ENCODE measurements at places on chromosomes 7 and 10. TPM values are rescaled to one million over a fixed set of nuclear protein-coding genes. Genes with fewer than 3 reads are reported as not detected.
A peak's percentile ranks its signal among the peaks of the same experiment; 100 is the strongest.

The FBXO24 gene
- 1.2 TPM for total RNA-seq

The ITPRID1 gene
- total RNA-seq: not detected

The CACNB2 gene
- 3.4 TPM for total RNA-seq

DNA sequence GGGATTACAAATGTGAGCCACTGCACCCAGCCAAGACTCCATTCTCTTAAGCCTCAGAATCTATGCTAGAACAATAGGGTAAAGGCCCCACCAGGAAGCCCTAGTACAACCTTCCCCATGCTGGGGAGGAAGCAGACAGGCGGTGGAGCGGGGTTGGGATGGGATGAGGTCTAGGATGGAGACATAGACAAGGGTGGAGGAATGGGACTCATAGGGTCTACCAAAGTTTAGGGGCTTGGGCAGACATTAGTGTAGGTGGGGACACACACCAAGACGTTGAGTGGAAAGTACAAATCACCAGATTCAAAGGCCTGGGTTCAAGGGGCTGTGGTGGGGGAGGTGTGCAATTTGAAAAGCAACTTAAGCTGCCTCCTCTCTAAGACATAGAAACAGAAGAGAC, 19.3 kb downstream of the PRSS2 start:
- no peaks in the 10 kb centered on the region for H3K4me1 ChIP-seq
- H3K27me3 ChIP-seq: peaks cover 13% of the 10 kb centered on the region
- no peak overlapping the region for H3K4me3 ChIP-seq
- no peaks in the 10 kb centered on the region for H3K36me3 ChIP-seq

GRCh38 chr7:141511676-141512396, 39.4 kb upstream of the AGK start:
- H3K27ac ChIP-seq: no peak overlapping the region
- H3K4me1 ChIP-seq: peaks cover 5% of the 10 kb centered on the region
- H3K36me3 ChIP-seq: no peaks in the 10 kb centered on the region
- H3K4me3 ChIP-seq: peak overlapping the region; percentile 42

DNA sequence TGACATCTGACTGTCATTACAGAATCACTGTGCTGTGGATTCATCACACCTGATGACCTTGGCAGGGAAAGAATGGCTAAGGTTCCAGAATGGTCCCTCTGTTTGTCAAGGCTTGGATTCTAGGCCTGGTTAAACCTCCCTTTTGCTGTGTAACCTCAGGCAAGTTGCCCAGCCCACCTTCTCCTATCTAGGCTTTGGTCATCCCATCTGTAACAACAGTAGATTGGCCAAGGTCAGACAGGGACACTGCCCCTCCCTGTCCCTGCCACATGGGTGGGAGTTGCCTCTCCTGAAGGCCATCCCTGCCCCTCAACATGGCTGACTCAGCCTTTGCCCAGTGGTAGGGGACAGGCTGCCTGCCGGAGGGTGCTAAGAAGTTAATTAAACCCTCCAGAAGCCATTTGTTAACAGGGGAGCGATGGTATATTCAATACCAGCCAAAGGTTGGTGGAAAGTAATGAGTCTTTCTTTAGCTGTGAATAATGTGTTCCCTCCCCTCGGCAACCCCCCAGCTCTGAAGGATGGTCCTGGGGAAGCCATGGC, 149.8 kb upstream of the PCBD1 start:
- H3K4me1 ChIP-seq: peaks cover 17% of the 10 kb centered on the region
- no peak overlapping the region for H3K4me3 ChIP-seq
- DNase-seq: no peak
- H3K27me3 ChIP-seq: no peaks in the 10 kb centered on the region
- H3K27ac ChIP-seq: no peak overlapping the region

GRCh38 chr7:18846765-18847215, 270.6 kb downstream of the TWIST1 start:
- peaks cover 7% of the 10 kb centered on the region for H3K4me1 ChIP-seq
- H3K27me3 ChIP-seq: no peaks in the 10 kb centered on the region
- no peaks in the 10 kb centered on the region for H3K36me3 ChIP-seq
- H3K4me3 ChIP-seq: no peak overlapping the region

GRCh38 chr10:58513188-58514110, 777 bp downstream of the BICC1 start:
- peaks cover 91% of the 10 kb centered on the region for H3K27me3 ChIP-seq
- no peaks in the 10 kb centered on the region for H3K4me1 ChIP-seq
- H3K27ac ChIP-seq: no peak overlapping the region
- peak overlapping the region; percentile 88 for H3K4me3 ChIP-seq

DNA sequence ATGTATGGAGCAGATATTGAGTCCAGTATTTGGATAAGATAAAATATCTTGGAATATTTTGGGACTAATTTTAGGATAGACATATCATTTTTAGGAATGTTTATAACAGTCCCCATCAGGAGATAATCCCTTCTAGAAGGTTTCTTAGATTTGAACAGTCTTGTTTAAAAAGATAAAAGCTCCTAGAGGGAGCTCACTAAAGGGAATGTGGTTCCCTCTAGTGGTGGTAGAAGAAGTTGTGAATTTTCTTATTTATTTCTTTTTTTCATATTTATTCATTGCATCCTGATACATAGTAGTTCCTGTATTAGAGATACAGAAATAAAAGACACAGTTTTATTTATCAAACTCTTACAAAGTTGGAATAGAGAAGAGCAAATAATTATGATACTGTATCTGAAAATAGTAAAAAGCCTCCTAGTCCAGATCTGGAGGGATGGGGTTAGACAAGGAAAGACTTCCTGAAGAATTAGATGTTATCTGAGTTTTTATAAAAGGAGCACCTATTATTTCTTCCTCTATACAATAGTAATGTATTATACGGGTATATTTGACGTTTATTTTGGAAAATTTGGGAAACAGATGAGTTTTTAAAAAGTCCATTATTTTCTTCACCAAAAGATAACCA, 24.5 kb upstream of the KLF14 start:
- no peaks in the 10 kb centered on the region for H3K27me3 ChIP-seq
- H3K4me1 ChIP-seq: no peaks in the 10 kb centered on the region
- no peak overlapping the region for H3K27ac ChIP-seq
- no peaks in the 10 kb centered on the region for H3K36me3 ChIP-seq

GRCh38 chr7:80488406-80488805, 23.5 kb downstream of the GNAT3 start:
- no peaks in the 10 kb centered on the region for H3K27me3 ChIP-seq
- no peak overlapping the region for H3K4me3 ChIP-seq
- H3K27ac ChIP-seq: no peak overlapping the region

DNA sequence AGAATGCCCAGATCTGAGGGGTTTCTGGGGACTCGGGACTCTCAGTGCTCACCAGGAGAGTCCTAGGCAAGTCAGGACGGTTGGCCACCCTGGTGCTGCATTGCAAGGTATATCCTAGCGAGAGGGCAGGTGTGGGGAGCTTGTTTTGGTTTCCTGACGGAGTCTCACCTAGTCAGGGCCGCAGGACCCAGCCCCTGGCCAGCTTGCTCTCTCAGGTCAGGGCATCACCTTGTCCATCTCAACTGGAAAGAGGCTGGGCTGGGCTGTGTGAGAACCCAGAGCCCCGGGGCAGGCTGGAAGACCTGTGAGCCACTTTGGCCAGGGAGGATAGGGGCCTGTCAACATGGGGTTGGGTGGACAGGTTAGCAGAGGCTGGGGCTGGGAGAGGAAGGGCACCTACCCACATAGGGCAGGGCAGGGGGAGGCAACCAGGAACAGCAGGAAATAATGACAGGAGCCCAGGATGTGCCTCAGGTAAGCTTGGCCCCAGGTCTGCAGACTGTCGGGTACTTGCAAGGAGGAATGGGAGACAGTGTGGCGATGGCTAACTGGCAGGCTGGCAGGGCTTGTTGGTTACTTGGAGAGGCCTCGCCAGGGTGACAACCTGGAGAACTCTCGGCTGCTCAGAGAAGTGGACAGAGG, 31.5 kb downstream of the DNAJB12 start:
- H3K27ac ChIP-seq: no peak overlapping the region
- DNase-seq: no peak
- peaks cover 14% of the 10 kb centered on the region for H3K27me3 ChIP-seq
- peaks cover 26% of the 10 kb centered on the region for H3K4me1 ChIP-seq
- no peaks in the 10 kb centered on the region for H3K36me3 ChIP-seq
- H3K4me3 ChIP-seq: no peak overlapping the region

- H3K36me3 ChIP-seq: no peaks in the 10 kb centered on the region
- peak overlapping the region; percentile 94 for H3K27ac ChIP-seq
- H3K4me3 ChIP-seq: peak overlapping the region; percentile 39
- H3K4me1 ChIP-seq: peaks cover 66% of the 10 kb centered on the region
- H3K27me3 ChIP-seq: no peaks in the 10 kb centered on the region
- DNase-seq: peak; percentile 96
Observed at GRCh38 chr10:113309791-113310190, 243.1 kb upstream of the HABP2 start.

DNA sequence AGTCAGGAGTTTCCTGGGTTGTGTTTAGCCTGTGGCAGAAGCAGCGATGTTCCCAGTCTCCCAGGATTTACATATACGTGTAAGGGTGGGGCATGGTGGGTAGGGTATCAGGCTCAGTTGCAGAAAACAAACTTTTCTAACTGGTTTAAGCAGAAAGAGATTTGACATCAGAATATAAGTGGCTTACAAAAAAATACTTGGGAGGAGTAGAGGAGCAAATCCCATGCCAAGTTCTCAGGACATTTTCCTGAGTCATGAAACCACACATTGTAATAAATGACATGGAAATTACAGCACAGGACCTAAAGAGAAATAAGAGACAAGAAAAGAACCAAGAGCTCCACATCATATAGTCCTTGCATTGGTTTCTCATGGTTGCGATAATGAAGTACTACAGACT, 26.2 kb upstream of the FRMD4A start:
- no peak for DNase-seq
- H3K36me3 ChIP-seq: no peaks in the 10 kb centered on the region
- no peaks in the 10 kb centered on the region for H3K27me3 ChIP-seq
- no peak overlapping the region for H3K4me3 ChIP-seq
- H3K27ac ChIP-seq: no peak overlapping the region

- DNase-seq: no peak
- no peaks in the 10 kb centered on the region for H3K27me3 ChIP-seq
- H3K4me1 ChIP-seq: no peaks in the 10 kb centered on the region
- H3K36me3 ChIP-seq: no peaks in the 10 kb centered on the region
- H3K4me3 ChIP-seq: no peak overlapping the region
Observed at GRCh38 chr7:131480384-131481315, 75.8 kb downstream of the PODXL start.

GRCh38 chr7:28800150-28800549, 158.0 kb downstream of the TRIL start:
- no peaks in the 10 kb centered on the region for H3K36me3 ChIP-seq
- H3K4me1 ChIP-seq: no peaks in the 10 kb centered on the region
- no peak for DNase-seq
- H3K27me3 ChIP-seq: no peaks in the 10 kb centered on the region
- H3K27ac ChIP-seq: no peak overlapping the region
- no peak overlapping the region for H3K4me3 ChIP-seq

DNA sequence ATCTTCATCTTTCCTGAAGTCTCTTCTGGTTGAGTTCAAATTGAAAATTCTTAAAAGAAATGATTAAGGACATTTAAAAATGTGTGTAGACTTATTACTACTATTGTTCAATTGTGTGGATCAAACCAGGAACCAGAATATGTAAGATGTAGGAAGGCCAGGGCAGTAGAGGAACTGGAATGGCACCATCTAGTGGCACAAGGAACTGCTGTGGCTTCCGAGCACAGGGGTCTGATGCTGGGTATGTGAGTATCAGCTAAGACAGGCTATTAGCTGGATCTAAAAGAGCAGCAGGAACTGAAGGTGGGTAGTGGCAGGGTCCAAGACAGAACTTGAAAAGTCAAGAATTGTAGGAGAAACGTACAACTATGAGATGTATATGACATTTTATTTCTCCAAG, 247.3 kb downstream of the SEMA3A start:
- DNase-seq: peak; percentile 57
- no peaks in the 10 kb centered on the region for H3K27me3 ChIP-seq
- H3K4me3 ChIP-seq: no peak overlapping the region
- no peaks in the 10 kb centered on the region for H3K36me3 ChIP-seq

- no peaks in the 10 kb centered on the region for H3K36me3 ChIP-seq
- no peaks in the 10 kb centered on the region for H3K4me1 ChIP-seq
- DNase-seq: no peak
- H3K4me3 ChIP-seq: no peak overlapping the region
- H3K27ac ChIP-seq: no peak overlapping the region
- H3K27me3 ChIP-seq: no peaks in the 10 kb centered on the region
Observed at GRCh38 chr7:106887421-106887820, 22.3 kb downstream of the PIK3CG start.

GRCh38 chr7:42935861-42936260, 3.7 kb downstream of the MRPL32 start:
- H3K4me3 ChIP-seq: no peak overlapping the region
- H3K27me3 ChIP-seq: no peaks in the 10 kb centered on the region
- no peak overlapping the region for H3K27ac ChIP-seq
- H3K4me1 ChIP-seq: peaks cover 2% of the 10 kb centered on the region
- H3K36me3 ChIP-seq: peaks cover 10% of the 10 kb centered on the region

- DNase-seq: no peak
- no peaks in the 10 kb centered on the region for H3K36me3 ChIP-seq
- no peak overlapping the region for H3K27ac ChIP-seq
Observed at GRCh38 chr7:54810401-54810800, 51.4 kb upstream of the SEC61G start.

DNA sequence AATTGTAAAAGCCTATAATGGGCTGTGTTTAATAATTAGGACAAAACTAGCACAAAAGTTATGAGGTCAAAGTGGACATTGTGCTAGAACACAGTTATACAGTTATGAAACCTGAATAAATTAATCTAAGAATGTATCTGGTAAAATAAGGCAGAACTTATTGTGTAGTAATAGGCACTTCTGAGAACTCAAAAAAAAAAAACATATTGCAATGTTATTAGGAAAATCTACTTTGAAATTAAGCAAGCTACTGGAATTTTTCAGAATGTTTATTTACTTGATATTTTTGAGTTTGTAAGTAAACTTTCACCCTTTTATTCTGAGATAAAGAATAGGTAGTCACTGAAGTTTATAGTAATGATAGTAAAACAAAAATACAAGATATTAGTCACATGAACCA, 135.8 kb upstream of the ABCB5 start:
- no peaks in the 10 kb centered on the region for H3K27me3 ChIP-seq
- no peak overlapping the region for H3K27ac ChIP-seq
- no peak overlapping the region for H3K4me3 ChIP-seq
- DNase-seq: no peak
- H3K36me3 ChIP-seq: no peaks in the 10 kb centered on the region

- no peaks in the 10 kb centered on the region for H3K36me3 ChIP-seq
- H3K4me3 ChIP-seq: no peak overlapping the region
- DNase-seq: no peak
- H3K27ac ChIP-seq: no peak overlapping the region
Observed at GRCh38 chr7:150479023-150479716, 28.7 kb downstream of the GIMAP8 start.

DNA sequence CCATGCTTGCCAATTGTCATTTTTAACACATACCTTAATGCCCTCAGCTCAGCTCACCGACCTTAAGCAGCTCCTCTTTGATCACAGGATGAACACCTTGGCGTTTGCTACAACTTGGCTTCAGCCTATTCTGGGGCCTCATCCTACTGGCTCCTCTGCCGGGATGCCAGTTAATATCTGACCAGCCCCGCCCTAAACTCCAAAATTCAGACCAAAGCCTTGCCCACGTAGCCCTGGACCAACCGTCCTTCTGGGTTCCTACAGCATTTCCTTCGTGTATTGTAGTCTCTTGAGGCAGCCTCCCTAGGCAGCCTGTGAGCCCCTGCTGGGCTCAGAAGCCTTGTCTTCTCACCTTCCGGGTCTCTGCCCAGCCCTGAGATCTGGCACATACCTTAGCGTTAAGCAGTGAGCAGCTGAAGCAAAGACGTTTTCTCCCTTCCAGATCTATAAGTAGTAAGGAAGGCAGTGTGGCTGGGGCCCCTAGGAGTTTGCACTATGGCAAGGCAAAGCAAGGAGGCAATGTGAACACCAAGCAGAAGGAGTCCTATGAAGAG, 836 bp downstream of the ENO4 start:
- peak overlapping the region; percentile 74 for H3K4me3 ChIP-seq
- no peak overlapping the region for H3K27ac ChIP-seq
- peaks cover 14% of the 10 kb centered on the region for H3K27me3 ChIP-seq
- H3K36me3 ChIP-seq: no peaks in the 10 kb centered on the region

Measured in neural progenitor cell (in vitro differentiated cells).